ENCODE measurements at places on chromosomes 2 and 18. TPM values are rescaled to one million over a fixed set of nuclear protein-coding genes. Genes with fewer than 3 reads are reported as not detected.

DNA sequence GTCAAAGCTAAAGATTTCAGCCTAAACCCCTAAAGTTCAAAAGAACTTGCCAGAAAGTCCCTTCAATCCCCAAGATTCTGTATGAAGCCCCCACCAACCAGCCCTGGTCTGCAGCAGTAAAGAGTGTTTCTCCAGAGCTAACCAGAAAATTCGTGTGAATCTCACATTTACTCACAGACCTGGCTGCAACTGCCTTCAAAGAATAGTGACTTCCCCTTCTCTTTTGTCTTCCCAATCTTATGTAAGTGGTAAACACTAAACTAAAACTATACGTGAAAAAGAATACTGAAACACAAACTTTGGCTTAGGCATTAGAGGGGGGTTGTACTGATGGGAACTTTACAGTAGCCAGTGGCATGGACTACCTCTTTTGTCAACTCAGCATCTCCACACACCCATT, 50.6 kb upstream of the SETBP1 start:
- H3K27ac ChIP-seq = no peak overlapping the region
- H3K27me3 ChIP-seq = peaks cover 2% of the 10 kb centered on the region
- H3K4me3 ChIP-seq = no peak overlapping the region
- no peaks in the 10 kb centered on the region for H3K4me1 ChIP-seq

- H3K36me3 ChIP-seq = peaks cover 62% of the 10 kb centered on the region
- DNase-seq = no peak
- no peaks in the 10 kb centered on the region for H3K4me1 ChIP-seq
- H3K27ac ChIP-seq = no peak overlapping the region
These were observed 75.4 kb upstream of the PGAP1 start for GRCh38 chr2:197001921-197002320.

DNA sequence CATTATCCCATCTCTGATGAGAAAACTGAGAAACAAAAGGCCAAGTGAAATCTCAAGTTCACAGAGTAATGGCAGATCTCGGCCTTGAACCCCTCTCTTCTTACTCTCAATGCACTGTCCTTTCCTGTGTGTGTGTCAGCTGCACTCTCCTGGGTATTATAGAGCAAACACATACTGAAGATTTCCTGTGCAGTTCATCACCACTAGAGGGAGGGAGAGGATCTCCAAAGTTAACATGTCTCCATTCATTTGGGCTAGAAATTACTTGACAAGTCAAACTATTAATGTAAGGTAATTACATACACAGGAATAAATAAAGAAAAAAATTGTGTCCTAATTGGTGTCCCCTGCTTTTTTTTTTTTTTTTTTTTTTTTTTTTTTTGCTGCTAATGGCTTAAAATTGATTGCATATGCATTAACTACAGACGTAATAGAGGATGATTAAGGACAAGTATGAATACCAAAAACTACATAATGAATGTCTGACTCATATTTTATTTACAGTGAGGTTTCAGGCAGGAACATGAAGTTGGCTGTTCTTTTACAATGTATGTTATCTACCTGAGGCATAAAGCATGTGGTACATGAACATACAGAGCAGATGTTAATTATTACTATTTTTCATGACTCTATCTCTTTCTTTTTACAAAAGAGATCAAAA, 269.2 kb downstream of the NYAP2 start:
- peak; percentile 44 for DNase-seq
- H3K36me3 ChIP-seq = no peaks in the 10 kb centered on the region

The IMMT gene
- total RNA-seq = 130 TPM

DNA sequence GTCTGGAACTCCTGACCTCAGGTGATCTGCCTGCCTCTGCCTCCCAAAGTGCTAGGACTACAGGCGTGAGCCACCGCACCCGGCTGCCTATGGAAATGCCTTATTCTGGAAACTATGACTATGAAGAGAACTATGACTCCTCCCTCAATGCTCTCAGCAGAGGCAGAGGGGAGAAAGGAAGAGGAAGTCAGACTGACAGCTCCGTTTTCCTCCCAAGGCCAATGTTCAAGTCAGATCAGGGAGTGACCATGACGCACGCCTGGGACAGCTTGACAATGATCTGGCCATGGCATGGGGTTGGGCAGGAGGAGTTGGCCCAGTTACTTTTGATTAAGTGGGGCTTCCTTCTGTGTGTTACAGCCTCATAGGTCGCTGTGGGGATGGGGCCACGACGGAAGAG, 44.3 kb upstream of the MRPL33 start:
- no peaks in the 10 kb centered on the region for H3K27me3 ChIP-seq
- H3K27ac ChIP-seq = peak overlapping the region; percentile 72
- DNase-seq = no peak
- no peak overlapping the region for H3K4me3 ChIP-seq
- H3K36me3 ChIP-seq = no peaks in the 10 kb centered on the region

The GAL3ST2 gene
- total RNA-seq = not detected

GRCh38 chr18:13973061-13973575, 57.8 kb upstream of the MC2R start:
- H3K27ac ChIP-seq = no peak overlapping the region
- H3K27me3 ChIP-seq = no peaks in the 10 kb centered on the region
- H3K36me3 ChIP-seq = no peaks in the 10 kb centered on the region
- H3K4me1 ChIP-seq = no peaks in the 10 kb centered on the region
- H3K4me3 ChIP-seq = no peak overlapping the region
- DNase-seq = no peak

GRCh38 chr2:433216-433615, 145.3 kb upstream of the ALKAL2 start:
- peaks cover 2% of the 10 kb centered on the region for H3K36me3 ChIP-seq
- H3K27me3 ChIP-seq = peaks cover 4% of the 10 kb centered on the region
- no peak overlapping the region for H3K27ac ChIP-seq
- no peak overlapping the region for H3K4me3 ChIP-seq
- H3K4me1 ChIP-seq = peaks cover 42% of the 10 kb centered on the region

GRCh38 chr2:84236288-84236687, 222.8 kb downstream of the SUCLG1 start:
- no peak overlapping the region for H3K27ac ChIP-seq
- no peak for DNase-seq
- H3K27me3 ChIP-seq = peaks cover 4% of the 10 kb centered on the region
- no peak overlapping the region for H3K4me3 ChIP-seq

DNA sequence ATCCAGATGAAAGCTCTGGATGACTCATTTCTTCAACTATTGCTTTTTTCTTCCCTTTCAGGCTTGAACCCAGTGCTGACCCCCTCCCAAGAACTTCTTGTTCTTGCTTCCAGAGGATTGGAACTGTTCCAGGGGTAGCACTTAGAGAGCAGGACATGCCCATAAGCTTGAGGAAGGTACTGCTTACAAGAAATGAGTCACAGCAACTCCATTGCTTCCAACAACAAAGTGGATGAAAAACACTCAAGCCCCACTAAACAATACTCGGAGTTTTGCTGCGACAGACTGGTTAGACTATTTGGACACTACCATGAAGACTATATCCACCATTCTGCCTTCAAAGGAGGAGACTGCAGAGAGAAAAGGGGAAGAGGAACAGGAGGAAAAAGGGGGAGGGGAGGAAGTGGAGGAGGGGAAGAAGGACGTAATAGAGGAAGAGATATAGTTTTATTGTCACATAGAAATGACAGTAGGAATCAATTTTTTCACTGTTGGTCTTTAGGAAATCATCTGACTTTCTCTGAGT, 1.6 kb upstream of the EPC2 start:
- peaks cover 24% of the 10 kb centered on the region for H3K27me3 ChIP-seq
- H3K27ac ChIP-seq = no peak overlapping the region
- H3K4me1 ChIP-seq = peaks cover 23% of the 10 kb centered on the region
- H3K36me3 ChIP-seq = peaks cover 1% of the 10 kb centered on the region
- no peak for DNase-seq

All from activated CD4-positive, alpha-beta T cell treated with anti-CD3 and anti-CD28 coated beads, Interleukin-2, amount 10 ng/mL, durations not matched to agents 7 days and 5 days (primary cell).